NCI-H526 (cell line): ENCODE measurements at places on chromosomes 1 and 21.

DNA sequence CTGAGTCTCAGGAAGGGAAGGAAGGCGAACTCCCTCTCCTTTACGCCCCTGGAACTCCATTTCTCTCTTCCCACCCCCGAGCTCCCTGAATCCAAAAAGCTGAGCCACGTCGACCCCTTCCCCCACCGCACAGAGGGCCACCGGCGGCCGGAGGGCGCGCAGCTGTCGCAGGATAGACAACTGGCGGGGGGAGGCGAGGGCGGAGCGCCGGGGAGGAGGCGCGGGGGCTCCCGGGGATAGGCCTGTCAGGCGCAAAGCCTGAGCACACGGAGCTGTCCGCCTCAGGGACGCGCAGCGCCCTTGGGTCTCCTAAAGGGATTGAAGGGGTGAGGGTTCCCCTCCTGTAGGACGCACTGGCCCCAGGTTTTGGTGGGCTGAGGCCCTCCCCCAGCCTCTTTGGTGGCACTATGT, 752 bp upstream of the ACTA1 start:
- no peak for DNase-seq

- DNase-seq: no peak
Observed at GRCh38 chr1:67468066-67468718, 38.0 kb upstream of the SERBP1 start.

DNA sequence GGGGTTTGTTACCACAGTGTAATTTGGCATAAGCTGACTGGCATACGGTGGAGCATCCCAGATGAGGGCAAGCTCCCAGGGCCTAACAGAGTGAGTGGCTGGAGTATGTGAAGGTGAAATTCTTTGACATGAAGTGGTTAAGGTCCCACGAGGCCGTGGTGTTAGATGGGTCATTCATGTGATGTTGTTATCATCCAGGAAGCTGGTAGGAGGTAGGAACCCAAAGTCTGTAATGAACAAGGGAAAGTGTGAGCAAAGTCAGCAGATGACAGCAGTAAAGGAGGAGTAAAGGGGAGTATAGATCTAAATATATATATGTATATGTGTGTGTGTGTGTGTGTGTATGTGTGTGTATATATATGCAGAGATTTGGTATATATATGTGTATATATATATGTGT, 47.6 kb downstream of the MDM4 start:
- no peak for DNase-seq

DNA sequence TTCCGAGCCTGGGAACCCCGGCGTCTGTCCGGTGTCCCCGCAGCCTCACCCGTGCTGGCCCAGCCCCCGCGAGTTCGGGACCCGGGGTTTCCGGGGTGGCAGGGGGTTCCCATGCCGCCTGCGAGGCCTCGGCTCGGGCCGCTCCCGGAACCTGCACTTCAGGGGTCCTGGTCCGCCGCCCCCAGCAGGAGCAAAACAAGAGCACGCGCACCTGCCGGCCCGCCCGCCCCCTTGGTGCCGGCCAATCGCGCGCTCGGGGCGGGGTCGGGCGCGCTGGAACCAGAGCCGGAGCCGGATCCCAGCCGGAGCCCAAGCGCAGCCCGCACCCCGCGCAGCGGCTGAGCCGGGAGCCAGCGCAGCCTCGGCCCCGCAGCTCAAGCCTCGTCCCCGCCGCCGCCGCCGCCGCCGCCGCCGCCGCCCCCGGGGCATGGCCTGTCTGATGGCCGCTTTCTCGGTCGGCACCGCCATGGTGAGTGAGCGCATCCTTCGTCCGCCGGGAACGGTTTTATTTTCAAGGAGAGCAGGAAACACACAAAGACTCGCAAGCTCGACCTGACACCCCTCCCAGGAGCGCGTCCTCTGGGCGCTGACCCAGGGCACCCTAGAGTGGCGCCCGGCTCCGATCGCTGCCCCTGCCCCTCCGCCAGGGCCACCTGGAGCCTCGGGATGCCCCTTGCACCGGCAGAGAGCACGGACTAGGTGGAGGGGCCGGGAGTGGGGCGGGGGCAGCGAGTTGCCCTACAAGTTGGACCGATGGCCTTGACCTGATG, at the start of gene ABCG1:
TSS of gene ABCG1 (plus strand) at position 305 of the 770 bp plus-strand sequence. CDS start at position 428, 123 bp downstream.
- peak; percentile 80 for DNase-seq

DNA sequence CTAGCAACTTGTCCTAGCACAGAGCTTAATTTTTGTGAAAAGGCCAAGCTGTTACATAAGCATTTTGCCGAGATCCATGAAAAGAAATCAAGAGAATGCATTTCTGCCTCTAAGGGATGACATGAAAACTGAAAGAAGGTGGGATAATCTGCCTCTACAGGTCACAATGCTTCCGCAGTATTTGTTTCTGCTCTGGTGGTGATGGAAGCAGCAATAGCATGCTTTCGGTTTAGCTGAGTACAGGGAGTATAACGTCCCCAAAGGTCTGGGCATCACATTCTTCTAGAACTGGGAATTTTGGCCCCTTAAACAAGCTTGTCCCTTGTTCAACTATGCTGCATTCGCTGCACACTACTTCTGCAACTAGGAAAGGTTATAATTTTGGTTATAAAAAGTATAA, 14.4 kb upstream of the MAGI3 start:
- DNase-seq: no peak

DNA sequence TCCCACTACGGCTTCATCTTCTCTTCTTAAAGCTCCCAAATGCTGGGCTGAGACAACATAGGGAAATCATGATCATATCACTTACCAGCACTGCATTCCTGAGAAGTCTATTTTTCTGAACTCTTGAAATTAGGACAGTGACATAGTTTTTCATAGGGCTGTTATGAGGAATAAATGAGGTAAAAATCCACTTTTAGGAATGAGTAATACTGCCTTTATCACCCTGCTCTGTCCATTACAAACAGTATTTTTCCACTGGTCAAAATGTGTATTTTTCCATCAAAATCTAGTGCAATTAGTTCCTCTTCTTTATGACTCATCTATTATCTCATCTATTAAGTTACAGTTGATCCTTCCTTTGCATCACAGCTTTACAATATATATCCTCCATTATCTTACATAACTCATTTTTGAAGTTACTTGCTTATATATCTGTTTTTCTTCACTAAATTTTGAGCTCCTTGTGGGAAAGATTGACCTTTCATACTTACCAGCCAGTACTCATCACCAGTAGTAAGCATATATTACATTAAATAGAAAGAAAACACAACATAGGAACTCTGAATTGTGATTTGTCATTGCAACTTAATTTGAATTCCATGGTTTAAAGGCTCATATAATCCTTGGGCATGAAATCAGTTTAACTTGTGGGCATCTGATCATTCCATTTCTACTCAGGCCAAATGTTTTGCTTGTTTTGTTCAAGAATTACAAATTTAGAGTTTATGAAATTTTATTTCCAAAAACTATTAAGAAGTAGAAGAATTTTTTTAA, 37.1 kb downstream of the PRRX1 start:
- DNase-seq: no peak

GRCh38 chr1:101995984-101996745, 561 bp downstream of the OLFM3 start:
- peak; percentile 77 for DNase-seq

- no peak for DNase-seq
Observed at GRCh38 chr1:218575856-218576255, 230.7 kb downstream of the TGFB2 start.

DNA sequence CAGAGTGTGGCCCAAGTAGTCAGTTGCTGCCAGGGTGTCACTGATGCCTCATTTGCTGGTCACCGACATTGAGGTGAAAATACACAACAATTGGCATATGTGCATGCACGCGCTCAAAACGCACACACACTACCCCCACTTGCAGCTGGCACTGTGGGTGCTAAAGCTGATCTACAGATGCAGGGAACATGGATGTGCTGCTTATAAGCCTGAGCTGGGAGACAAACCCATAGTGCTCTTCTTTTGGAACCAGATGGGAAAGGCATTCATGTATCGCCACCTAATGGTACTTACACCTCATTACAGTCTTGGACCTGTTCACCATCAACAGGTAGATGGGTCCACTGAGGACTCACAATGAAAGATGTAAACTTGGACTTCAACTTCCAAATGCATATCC, 70.3 kb upstream of the CAMK1G start:
- DNase-seq: peak; percentile 53

DNA sequence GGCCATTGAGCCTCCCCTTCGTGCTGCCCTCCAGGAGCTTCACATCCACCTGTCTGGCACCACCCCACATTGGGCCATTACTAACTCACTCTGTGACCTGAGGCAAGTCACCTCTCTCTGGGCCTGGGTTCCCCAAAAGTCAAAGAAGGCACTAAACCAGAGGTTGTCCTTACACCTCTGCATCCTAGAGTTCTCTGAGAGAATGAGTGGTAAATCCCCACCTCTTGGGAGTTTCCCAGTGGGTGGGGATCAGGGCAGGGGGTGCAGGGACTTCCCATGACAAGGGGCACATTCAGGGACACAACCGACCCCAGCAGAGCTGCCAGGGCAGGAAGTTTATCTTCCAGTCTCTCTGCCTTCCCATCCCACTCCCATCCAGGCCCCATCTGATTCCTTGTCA, 99.7 kb downstream of the EPHB2 start:
- no peak for DNase-seq

- peak; percentile 43 for DNase-seq
Observed at GRCh38 chr1:89596698-89597097, 36.2 kb upstream of the LRRC8C start.

DNA sequence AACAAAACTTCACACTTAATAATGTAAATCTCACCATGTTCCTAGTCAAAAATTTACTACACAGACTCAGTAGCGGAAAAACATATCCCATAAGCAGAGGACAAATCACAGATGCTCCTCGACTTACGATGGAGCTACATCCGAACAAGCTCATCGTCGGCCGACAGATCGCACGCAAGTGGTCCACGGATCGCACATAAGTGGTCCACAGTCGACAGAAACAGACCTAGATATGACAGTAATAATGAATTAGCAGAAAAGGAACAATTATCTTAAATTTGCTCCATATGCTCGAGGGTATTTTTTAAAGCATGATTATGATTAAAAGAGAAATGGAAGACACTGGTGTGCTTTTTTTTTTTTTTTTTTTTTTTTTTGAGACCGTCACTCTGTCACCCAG, 36.3 kb downstream of the WDR4 start:
- no peak for DNase-seq

- DNase-seq: no peak
Observed at GRCh38 chr1:6914706-6915105, 129.5 kb downstream of the CAMTA1 start.

- no peak for DNase-seq
Observed at GRCh38 chr1:6095511-6096242, 50.0 kb downstream of the KCNAB2 start.

GRCh38 chr1:164625004-164625617, 66.1 kb downstream of the PBX1 start:
- no peak for DNase-seq

- no peak for DNase-seq
Observed at GRCh38 chr1:83802023-83802422, 196.9 kb downstream of the TTLL7 start.

DNA sequence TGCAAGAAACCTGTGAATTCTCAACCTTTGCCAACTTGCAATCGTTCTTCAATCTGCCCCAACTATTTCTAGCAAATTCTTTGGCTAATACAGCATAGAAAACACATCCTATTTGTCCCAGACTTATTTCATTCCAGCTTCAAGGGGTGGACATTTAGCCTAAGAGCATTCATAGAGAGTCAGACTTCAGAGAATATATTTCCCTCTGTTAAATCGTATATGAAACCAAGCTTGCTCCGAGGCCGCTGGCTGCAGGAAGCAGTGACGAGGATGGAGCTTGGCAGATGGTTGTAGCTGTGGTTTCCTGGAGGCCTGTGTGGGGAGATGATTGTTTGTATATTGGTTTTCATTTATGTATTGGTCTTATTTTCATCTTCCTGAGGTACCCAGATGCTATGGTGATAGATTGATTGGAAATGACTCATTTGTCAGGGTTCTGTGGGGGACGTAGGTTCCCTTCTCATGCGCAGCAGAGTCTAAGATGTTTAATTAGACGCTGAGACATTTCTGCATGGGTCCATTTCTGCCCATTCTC, 26.1 kb downstream of the MAN1C1 start:
- no peak for DNase-seq

DNA sequence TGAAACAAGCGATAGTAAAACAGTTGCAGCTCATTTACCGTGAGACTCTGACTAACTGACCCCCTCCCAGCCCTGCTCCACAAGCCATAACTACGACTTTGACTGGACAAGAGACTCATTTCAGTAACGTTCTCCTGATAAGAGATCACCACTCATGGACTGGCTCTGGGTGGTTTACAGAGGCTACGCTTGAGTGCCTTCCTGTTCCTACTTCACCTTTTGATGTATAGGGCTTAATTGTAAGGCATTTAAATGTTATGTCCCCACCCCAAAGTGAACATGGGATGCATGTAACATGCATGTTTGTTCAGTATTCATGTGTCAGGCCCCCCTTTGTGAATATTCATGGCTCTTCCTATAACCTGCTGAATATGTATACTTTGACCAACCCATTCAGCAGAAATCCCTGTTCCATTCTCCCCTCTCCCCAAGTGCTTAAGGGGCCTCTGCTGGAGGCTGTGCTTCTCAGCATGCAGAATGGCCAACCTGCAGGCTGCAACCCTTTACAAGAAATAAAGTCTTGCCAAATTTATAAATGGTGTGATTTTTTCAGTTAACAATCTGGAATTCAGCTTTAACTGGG, 50.7 kb upstream of the SPOCD1 start:
- DNase-seq: peak; percentile 71
